Activated CD4-positive, alpha-beta T cell treated with anti-CD3 and anti-CD28 coated beads, Interleukin-2, amount 50 U/mL, for 16 hours (primary cell): ENCODE measurements at places on chromosomes 4 and X.

DNA sequence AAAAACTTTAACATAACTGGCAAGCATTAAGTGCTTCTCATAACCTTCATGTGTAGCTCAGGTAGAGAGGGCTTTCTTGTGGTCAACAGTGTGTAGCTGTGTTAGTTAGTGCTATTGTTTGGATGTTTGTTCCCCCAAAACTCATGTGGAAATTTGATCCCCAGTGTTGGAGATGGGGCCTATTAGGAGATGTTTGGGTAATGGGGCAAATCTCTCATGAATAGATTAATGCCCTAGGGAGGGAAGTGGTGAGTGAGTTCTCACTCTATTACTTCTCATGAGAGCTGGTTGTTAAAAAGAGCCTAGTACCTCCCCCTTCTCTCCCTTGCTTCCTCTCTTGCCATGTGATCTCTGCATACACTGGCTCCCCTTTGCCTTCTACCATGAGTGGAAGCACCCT, 16.5 kb upstream of the SLC25A43 start:
- no peak for DNase-seq

- DNase-seq, result no peak
These were observed 56.9 kb upstream of the ADRA2C start for GRCh38 chr4:3709061-3709845.

GRCh38 chr4:122663814-122664610, 43.1 kb upstream of the IL21 start:
- DNase-seq, result no peak

- DNase-seq, result no peak
These were observed 94.6 kb downstream of the IRS4 start for GRCh38 chrX:108641589-108642272.

DNA sequence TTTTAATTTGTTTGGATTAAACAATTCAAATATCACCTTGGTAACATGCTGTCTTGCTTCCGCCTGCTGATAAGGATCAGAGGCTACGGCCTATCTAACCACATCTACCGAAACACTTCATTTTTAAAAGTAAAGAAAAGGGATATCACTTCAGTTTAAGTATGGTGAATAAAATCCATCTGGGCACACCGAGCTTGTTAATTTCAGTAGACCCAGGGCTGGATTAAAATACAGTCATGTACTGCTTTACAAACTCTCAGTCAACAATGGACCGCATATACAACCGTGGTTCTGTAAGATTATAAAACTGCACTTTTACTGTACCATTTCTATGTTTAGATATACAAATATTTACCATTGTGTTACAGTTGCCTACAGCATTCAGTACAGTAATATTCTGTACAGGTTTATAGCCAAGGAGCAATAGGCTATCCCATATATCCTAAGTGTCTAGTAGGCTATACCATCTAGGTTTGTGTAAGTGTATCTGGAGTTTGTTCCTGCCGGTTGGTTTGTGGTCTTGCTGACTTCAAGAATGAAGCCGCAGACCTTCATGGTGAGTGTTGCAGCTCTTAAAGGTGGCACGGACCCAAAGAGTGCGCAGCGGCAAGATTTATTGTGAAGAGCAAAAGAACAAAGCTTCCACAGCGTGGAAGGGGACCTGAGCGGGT, 40.0 kb downstream of the SEPTIN11 start:
- peak; percentile 63 for DNase-seq

DNA sequence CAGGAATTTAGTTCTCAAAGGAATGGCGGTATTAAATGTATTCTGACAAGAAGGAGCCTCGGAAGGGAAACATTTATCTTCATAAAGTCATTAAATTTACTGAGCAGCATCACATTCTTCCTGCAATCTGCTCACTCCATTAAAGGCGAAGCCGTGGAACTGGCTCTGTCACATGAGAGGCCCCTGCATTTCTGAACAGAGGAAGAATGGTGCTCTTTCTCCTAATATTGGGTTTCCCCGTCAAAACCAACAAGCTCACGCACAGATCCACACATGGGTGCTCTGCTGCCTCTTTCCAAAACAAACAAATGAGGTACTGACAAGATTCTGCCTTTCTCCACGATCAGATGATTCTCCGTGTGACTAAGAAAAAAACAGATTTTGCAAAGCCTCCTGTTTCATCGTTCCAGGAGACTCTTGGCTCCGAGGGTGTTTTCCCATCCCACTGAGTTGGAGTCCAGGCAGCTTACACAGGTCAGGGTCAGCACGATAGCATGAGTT, 191.2 kb downstream of the IDS start:
- no peak for DNase-seq

DNA sequence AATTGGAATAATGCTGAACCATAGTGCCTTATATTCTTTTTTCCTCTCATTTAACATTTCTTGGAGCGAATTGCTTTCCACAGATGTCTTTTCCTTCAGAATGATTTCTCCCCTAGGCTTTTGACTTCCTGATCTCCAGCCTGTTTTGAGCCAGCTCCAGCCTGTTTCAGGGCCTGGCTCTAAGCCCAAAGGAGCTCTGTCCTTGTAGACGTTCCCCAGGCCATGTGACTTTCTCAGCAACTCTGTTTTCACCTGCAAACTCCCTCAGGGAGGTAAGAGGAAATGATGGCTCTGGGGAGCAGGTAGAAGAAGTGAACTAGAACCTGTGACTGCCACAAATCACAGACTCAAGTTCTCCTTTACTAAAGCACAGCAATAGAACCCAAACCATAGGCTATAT, 89.1 kb downstream of the AKAP4 start:
- no peak for DNase-seq

GRCh38 chr4:52889778-52890520, 27.8 kb downstream of the RASL11B start:
- peak; percentile 68 for DNase-seq

DNA sequence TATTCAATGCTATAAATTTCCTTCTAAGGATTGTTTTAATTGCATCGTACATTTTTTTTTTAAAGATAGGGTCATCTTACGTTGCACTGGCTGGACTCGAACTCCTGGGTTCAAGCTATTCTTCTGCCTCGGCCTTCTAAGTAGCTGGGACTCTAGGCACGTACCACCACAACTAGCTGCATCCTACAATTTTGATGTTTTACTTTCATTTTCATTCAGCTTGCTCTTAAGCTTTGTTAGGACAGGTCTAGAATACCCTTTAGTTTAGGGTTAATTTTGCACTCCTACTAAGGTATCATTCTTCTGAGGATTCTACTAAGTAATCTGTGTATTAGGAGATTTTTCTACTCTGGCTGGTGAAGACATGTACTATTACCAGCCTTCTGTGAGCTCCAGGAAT, 50.2 kb upstream of the C1GALT1C1 start:
- DNase-seq, result no peak

DNA sequence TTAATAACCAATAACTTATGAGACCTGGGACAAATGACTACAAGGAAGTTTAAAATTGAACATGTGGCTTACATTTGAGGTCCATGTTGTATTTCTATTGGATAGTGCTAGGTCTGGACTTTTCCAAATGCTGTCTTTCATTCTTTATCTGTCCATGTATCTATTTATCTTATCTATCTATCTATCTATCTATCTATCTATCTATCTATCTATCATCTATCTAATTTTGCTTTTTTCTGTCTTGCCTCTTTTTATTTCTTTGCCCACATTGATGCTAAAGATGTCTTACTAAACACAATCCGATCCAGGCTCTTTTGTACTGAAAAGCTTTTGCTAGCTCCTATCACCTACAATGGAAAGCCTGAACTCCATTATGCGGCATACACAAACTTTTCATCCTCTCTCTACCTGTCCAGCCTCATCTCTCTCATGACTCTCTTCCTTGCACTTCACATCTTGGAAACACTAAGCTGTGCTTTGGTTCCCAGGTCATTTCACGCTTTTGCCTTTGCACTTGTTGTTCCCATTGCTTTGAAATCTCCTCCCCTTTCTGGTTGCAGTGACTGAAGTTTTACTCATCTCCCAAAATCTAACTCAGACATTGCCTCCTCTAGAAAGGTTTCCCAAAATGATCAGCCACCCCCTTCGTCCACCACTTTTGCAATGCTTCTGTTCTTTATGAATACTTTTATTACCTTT, 107.2 kb downstream of the SYNPO2 start:
- DNase-seq, result no peak

DNA sequence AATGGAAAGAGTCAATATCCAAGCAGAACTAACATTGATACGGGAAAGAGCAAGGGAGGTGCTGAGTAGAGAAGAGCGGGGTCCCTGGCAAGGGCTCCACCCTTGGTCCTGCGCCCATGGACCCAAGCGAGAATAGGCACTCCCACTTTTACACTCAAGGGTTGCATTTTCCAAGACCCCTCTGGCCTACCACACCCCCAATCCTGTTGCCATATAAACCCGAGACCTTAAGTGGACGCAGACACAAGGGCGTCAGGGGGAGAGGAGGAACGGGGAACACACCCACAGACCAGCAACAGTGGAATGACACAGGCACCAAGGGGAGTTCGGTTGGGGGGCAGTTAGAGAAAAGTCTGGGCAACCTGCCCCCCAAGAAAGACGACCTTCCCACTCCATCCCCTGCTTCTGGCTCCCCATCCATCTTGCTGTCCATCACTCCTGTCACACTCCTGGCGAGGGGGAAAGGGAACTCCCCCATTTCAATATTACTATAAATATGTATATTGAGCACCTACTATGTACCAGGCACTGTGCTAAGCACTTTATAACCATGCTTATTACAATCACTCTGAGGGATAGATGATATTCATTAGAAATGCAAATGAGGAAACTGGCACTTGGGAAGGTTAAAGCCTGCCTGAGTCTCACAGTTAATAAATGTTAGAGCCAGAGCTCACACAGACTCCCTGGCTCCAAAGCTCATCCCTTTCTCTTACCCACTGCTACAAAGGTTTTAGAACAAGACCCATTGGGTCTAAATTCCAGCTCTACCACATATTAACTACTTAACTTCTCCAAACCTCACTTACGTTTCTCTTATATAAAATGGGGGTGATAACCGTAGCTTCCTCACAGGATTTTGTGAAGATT, 51.7 kb downstream of the SCD5 start:
- DNase-seq, result no peak

DNA sequence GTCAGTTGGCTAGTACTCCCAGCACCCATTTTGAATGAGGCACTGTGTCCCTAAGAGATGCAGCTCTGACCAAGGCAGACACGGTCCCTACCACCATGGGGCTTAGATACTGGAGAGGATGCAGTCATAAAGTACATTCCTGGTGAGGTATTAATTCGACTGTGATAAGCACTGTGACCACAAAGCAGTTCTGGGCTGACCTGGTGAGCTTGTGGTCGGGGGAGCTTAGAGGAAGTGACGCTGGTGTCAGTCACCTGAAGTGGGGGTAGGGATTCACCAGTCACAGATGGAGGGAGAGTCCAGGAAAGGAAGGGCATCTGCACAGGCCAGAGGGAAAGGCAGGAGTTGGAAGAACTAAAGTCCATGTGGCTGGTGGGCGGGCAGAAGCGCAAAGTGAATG, 15.8 kb upstream of the CLTRN start:
- DNase-seq, result peak; percentile 24

- no peak for DNase-seq
These were observed 25.8 kb upstream of the VEGFC start for GRCh38 chr4:176818531-176818930.

DNA sequence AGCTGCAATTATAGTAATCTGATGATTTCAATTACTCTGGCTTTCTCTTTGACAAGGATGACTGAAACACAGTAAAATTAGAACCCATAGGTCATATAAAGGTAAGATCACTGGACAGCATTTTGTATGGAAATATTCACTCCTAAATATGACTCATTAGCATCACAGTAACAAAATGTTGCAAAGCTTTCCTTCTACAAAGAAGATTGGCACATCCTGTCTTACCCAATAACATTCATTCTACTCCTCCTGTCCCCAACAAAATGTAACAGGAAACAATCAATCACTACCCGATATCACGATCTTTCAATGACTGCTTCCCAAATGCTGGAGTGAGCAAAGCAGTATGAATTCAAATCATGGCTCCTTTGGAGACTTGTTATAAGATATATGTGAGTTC, 95.3 kb downstream of the FANCB start:
- no peak for DNase-seq

DNA sequence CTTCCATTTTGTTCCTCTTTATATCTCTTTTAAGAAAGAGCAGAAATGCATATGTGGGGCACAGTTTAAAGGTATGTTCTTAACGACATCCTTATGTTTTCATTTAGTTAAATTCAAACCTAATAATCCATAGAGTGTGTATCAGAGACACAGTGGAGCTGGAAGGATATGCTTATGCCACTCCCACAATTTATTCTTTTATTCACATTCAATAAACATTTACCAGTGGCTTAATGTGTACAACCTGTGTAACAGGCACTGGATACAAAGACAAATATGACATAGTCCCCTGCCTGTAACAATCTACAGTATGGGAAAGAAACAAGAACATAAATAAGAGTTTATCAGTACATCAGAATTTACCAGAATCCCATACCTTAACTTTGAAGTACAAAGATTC, 22.4 kb upstream of the CORIN start:
- no peak for DNase-seq

DNA sequence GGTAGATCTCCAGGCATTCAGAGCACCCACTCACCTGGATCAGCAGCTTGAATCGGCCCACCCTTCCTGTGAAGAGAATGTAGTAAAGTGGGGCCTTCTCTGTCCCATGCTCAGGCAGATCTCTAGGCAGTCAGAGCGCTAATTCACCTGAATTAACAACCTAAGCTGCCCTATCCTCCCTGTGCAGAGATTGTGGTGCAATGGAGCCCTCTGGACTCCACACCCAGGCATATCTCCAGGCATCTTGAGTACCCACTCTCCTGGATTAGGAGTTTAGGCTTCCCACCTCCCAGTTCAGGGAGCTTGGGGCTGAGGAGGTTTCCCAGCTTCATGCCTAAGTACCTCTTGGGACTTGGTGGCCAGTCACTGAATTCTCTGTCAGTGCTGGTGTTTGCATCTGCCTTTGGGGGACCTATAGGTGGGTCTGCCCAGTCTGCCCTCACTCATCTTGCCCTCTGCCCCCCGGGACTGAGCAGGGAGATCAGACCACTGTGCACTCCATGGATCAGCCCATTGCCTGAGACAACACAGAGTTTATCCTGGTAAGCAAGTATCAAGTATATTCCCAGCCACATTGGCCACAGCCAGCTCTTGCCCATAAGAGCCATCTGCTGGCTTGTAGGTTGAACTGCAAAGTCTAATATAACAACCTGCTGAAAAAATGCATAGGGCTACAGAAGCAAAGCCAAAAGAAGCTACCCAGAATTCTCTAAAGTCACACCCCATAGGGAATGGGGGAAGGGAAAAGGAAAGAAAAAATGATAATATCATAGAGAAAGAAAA, 372.9 kb downstream of the KLHL13 start:
- peak; percentile 1 for DNase-seq

GRCh38 chrX:97089116-97089515, 205.4 kb downstream of the RPA4 start:
- DNase-seq, result no peak

GRCh38 chrX:114717921-114718320, 134.0 kb downstream of the HTR2C start:
- peak; percentile 4 for DNase-seq
